ENCODE measurements at places on chromosomes 7 and 10.

DNA sequence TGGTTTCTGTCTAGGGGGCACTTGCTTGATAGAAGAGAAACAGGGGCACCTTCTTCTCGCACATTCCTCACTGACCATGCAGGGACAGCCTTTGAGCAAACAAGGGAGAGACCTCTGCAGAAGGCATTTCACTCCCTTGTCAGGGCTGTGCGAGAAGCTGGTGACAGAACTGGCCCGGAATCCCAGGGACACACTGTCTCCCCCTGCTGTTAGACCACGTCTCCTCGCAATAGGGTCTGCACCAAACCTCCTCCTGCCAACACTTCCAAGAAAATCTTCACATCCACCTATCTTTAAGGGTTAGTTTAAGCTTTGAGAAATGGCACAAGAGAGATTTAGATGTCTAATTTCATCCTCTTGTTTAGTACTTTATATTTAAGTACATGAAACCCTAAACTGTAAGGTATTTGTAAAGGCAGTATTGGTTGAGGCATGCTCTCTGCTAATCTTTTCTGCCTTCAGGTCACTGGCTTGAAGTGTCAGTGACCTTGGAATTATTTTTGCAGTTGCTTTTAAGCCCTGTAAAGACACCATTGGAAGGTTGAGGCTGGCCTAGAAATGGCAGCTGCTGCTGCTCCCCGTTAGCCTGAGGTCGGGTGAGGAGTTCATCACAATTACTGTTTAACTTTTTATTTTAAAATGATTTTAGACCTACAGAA is 37.0 kb downstream of the RBM20 start:
- no peak for DNase-seq

DNA sequence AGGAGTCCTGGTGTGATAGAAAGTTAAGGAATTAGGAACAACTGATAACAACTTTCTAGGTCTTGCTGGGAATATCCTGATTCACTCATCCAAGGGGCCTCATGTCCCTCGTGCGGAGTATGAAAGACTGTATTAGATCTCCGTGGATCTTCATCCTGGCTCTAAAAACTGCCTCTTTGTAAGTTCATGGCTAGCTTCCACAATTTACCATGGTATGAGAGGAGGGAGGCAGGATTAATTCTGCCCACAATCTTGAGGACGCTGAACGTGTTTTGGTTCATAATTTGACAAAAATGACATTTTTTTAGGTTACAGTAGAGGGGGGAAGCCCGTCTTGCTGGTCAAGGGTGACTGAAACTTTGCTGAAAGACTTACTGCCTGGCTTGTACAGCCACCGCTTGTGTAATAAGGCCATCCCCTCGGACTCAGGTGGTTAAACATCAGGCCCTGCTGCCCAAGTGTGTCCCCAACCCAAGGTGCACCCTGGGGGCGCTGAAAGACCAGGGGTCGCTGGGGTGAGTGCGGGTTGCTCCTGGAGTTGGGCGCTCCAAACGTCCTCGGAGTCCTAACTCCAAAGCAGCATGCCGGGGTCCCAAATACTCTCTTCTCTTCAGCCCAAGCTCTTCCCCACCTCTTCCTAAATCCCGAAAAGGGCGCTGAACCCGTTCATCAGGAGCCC is 733 bp downstream of the HIBADH start:
- DNase-seq = no peak

DNA sequence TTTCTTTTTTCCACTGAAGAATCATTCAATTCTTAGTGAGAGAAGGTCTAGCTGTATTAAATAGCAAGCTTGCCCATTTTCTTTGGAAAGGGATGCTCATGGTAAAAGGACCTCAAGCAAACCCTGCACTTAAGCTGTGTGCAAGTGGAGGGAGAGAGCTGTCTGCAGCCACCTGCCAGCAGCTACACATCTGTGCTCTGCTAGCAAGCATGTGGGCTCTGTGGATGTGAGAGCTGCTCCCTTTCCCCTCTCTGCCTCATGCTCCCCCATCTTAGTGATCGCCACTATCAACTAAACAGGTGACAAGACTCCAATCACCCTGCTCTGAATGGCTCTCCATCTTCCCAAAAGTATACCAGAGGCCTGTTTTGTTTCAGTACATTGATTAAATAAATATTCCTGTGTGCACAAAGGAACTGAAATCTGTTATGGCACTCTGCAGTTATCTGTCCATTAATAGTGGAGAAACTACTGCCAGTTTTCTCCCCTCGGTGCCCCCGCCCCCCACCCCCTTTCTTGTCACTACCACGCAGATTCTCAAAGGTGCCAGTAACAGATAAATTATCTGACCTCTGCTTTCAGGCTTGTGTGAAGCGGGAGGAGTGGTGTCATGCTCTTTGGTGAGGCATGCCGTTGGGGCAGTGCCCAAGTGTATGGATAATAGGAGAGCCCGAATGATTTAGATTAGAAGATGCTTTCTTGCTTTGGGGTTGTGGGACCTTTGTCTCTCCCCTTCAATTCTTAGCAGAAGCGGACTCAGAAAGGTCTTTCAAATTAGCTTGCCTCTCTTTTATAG is 26.4 kb downstream of the AUTS2 start:
- no peak for DNase-seq

DNA sequence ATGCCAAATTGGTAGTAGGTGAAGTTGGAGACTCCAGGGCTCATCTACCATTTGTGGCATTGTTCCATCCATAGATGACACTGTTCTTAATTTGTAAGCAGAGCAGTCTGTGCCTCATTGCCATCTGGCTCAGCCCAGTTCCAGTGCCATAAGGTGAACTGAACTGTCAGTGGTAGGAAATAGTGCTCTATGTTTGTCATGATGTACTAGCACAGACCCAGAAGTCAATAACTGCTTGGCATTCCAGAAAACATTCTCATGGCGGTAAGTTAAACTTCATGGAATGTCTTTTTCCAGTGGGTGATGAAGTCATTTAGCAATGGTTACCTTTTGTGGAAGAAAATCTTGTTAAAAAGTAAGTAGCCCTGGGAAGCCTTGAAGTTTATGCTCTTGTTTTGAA is 302.7 kb downstream of the SUGCT start:
- DNase-seq = no peak

GRCh38 chr10:96556003-96556402 is 30.8 kb downstream of the TM9SF3 start:
- no peak for DNase-seq

GRCh38 chr10:44045020-44045419 is 339.9 kb downstream of the CXCL12 start:
- no peak for DNase-seq

DNA sequence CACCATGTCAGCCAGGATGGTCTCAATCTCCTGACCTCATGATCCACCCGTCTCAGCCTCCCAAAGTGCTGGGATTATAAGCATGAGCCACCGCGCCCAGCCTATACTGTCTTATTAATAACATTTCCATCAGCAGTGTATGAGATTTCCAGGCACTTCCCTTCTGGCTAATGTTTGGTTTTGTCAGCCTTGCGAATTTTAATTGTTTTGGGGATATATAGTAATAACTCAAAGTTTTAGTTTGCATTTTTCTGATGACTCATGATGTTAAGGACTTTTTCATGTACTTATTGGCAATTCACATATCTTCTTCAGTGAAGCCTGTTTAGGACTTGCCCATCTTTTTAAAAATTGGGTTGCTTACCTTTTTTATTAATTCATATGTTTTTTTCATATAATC is 76.0 kb downstream of the TMEM270 start:
- no peak for DNase-seq

DNA sequence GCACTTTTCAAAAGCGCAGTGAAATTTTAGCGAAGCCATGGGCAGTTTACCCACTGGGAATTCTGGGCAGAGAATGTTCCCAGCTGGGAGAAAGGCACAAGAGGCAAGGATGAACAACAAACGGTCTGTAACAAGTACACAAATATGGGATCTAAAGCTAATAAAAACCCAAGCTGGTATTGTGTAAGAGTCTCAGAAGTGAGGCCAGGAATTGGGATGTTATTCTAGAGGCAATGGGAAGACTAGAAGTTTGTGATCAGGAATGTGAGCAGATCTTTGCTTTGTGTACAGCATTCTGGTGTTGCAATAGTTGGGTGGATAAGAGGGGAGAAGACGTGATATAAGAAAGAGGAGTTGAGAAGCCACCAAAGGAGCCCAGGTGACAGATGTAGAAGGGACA is 15.0 kb downstream of the FZD9 start:
- DNase-seq = no peak

DNA sequence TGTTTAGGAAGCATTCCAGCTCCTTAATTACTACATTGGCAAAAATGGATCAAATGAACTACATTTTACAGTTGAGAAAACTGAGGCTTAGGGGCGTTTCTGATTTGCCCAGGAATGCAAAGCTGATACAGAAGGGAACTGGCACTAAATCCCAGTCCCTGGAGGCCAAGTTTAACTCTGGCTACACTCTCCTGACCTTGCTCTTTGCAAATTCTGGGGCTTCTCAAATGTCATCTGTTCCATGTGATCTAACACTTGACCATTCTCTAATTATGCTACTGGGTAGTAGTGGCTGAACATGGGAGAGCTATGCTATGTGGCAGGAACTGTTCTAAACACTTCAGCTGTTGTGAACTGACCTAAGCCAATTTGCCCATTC is 11.3 kb upstream of the HABP2 start:
- DNase-seq = no peak

DNA sequence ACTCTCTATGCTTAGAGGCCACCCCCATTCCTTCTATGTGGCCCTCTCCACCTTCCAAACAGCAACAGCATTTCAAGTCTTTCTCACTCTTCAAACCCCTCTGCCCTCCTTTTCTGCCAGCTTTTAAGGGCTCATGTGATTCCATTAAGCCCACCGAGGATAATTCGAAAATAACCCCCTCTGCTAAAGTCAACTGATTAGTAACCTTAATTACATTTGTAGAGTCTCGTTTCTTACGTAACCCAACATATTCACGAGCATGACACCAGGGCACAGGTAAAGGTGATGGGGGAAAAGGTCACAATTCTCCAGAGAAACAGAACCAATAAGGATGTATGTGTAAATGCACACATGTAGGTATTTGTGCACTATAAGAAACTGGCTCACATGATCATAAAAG is 6.7 kb upstream of the CHST15 start:
- DNase-seq = no peak

GRCh38 chr7:130092598-130092997 is 22.3 kb downstream of the KLHDC10 start:
- no peak for DNase-seq

GRCh38 chr7:99419323-99420021 is 10.7 kb downstream of the BUD31 start:
- no peak for DNase-seq

GRCh38 chr10:124417895-124418725 is 613 bp downstream of the OAT start:
- no peak for DNase-seq
